ENCODE measurements at places on chromosomes 7 and 10. TPM values are rescaled to one million over a fixed set of nuclear protein-coding genes. Genes with fewer than 3 reads are reported as not detected.

SEMA3A gene
- total RNA-seq: 12.0 TPM

DNA sequence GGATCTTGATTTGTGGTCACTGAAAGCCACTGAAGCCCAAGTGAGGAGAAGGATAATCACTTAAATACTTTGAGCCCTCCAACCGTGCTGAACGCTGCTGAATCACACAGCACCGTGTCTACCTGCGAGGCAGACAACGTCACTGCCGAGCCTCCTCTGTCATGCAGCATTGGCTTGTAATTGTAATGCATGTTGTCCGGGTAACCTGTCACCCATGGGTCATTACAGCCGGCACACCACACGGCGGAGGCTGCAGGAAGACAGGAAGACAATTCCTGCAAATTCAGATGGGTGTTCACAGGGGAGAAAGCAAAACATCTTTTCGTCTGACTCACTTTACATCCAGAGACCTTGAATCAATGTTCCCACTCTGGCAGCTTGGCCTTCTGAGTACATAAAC, 546.1 kb upstream of the FOXK1 start:
- H3K27ac ChIP-seq: no peak overlapping the region
- H3K36me3 ChIP-seq: no peaks in the 10 kb centered on the region
- peak; percentile 39 for DNase-seq
- no peaks in the 10 kb centered on the region for H3K4me1 ChIP-seq
- H3K27me3 ChIP-seq: no peaks in the 10 kb centered on the region
- H3K4me3 ChIP-seq: no peak overlapping the region

GRCh38 chr7:151775547-151776443, 101.1 kb downstream of the PRKAG2 start:
- peak; percentile 36 for DNase-seq
- no peak overlapping the region for H3K27ac ChIP-seq
- H3K27me3 ChIP-seq: no peaks in the 10 kb centered on the region
- no peaks in the 10 kb centered on the region for H3K4me1 ChIP-seq
- H3K4me3 ChIP-seq: no peak overlapping the region
- peaks cover 4% of the 10 kb centered on the region for H3K36me3 ChIP-seq

GRCh38 chr7:157559596-157560257, 222.9 kb downstream of the DNAJB6 start:
- no peaks in the 10 kb centered on the region for H3K4me1 ChIP-seq
- no peak overlapping the region for H3K4me3 ChIP-seq
- peak; percentile 52 for DNase-seq
- no peaks in the 10 kb centered on the region for H3K27me3 ChIP-seq

GRCh38 chr10:121308020-121308419, 290.2 kb downstream of the FGFR2 start:
- H3K27ac ChIP-seq: no peak overlapping the region
- H3K4me1 ChIP-seq: no peaks in the 10 kb centered on the region
- no peaks in the 10 kb centered on the region for H3K27me3 ChIP-seq
- no peak for DNase-seq
- no peaks in the 10 kb centered on the region for H3K36me3 ChIP-seq

- H3K4me1 ChIP-seq: no peaks in the 10 kb centered on the region
- DNase-seq: no peak
- no peaks in the 10 kb centered on the region for H3K27me3 ChIP-seq
- H3K27ac ChIP-seq: no peak overlapping the region
Measured at GRCh38 chr10:106987362-106987761, 177.1 kb downstream of the SORCS1 start.

DNA sequence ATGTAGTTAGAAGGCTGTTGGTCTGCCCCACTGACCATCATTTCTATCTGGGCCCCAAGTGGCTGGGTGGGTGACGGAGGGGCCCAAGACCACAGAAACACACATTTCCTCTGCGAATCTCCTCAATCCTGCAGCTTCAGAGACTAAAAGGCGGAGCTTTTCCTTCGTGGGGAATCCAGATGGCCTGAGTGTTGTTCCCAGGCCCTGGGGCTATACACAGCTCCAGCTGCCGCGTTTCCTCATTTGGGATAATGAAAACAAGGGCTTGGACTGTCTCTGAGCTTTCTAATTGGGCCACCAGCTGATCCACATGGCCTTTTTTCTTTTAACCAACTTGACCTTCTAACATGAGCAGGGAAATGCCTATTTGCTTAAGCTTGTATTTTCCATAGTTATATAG, 339.9 kb downstream of the CXCL12 start:
- H3K4me1 ChIP-seq: no peaks in the 10 kb centered on the region
- no peak for DNase-seq
- H3K36me3 ChIP-seq: no peaks in the 10 kb centered on the region

Data from upper lobe of right lung (tissue), 1 donor.